ENCODE measurements at places on chromosomes 7 and 10.

GRCh38 chr7:151822541-151823181 is 54.3 kb downstream of the PRKAG2 start:
- DNase-seq, result no peak

DNA sequence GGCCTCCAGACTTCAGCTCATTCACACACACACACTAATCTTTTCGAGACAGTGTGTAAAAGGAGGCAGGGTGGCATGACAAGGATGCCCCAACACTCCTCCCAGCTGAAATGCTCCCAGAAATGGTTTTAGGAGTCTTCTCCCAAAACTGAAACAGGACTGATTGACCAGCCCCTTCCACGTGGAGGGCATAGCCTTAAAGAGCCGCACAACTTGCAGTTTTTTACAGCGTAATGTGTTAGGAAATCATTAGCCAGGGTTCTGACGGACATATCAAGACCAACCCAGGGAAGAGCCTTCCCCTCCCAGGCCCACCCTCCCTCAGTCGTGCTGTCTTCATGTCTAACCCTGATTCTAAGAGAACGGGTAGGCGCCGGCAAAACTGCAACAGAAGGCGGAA is 224.6 kb downstream of the TNS3 start:
- no peak for DNase-seq

GRCh38 chr7:38306914-38307313 is 33.5 kb upstream of the TARP start:
- no peak for DNase-seq

GRCh38 chr7:5230265-5231067 is 40.4 kb downstream of the WIPI2 start:
- no peak for DNase-seq

- DNase-seq, result no peak
These were observed 13.0 kb downstream of the GALNT17 start for GRCh38 chr7:71144963-71145362.
